SJCRH30 (cell line): ENCODE measurements at places on chromosomes 1 and 21.
A peak's percentile ranks its signal among the peaks of the same experiment; 100 is the strongest.

- DNase-seq, result no peak
Measured at GRCh38 chr1:15736892-15737261, 819 bp downstream of the SLC25A34 start.

GRCh38 chr1:118275472-118276115 is 90.6 kb upstream of the SPAG17 start:
- DNase-seq, result peak; percentile 84

DNA sequence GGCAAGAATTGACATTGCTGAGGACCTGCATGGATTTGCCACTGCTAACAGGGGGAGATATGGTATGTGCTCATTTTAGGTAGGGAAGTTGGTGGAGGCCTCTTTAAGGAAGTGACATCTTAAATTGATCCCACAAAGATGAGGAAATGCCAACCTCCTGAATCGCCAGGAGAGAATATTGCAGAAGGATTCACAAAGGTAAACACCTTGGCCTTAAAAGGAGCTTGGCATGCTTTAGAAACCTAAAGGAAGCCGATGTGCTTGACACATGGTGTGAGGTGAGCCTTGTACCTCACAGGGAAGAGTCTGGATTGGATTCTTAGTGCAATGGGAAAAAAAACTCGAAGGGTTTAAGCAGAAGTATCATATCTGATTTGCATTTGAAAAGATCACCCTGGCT is 470.5 kb upstream of the DAB1 start:
- DNase-seq, result no peak

- peak; percentile 31 for DNase-seq
Measured at GRCh38 chr21:42850866-42851391, 28.4 kb downstream of the WDR4 start.

DNA sequence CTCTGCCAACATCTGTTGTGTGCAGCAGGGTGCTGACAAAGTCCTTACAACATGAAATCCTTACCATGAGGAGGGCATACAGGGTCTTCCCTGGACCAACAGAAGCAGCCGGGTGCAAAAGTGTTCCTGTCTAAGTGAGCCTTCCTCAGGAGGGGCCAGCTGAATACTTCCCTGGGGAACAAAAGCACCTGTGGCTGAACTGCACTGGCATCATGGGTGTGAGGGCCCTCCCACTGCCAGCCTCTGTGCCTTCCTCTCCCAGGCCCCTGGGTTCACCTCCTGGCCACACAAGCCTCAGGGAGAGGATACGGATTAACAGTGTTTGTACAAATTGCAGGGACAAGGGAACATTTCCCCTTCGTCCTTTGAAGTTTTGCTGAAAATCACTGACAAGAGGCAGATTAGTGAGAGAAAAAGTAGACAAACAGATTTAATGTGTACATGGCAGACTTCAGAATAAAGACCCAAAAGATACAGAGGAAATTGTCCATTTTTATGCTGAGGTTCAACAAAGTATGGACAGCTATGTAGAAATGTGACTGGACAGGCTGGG is 91.0 kb upstream of the PPM1J start:
- DNase-seq, result no peak

GRCh38 chr1:226870026-226870400 is 403 bp upstream of the PSEN2 start:
- DNase-seq, result no peak

- DNase-seq, result no peak
Measured at GRCh38 chr1:107545056-107545577, 404.3 kb downstream of the NTNG1 start.

DNA sequence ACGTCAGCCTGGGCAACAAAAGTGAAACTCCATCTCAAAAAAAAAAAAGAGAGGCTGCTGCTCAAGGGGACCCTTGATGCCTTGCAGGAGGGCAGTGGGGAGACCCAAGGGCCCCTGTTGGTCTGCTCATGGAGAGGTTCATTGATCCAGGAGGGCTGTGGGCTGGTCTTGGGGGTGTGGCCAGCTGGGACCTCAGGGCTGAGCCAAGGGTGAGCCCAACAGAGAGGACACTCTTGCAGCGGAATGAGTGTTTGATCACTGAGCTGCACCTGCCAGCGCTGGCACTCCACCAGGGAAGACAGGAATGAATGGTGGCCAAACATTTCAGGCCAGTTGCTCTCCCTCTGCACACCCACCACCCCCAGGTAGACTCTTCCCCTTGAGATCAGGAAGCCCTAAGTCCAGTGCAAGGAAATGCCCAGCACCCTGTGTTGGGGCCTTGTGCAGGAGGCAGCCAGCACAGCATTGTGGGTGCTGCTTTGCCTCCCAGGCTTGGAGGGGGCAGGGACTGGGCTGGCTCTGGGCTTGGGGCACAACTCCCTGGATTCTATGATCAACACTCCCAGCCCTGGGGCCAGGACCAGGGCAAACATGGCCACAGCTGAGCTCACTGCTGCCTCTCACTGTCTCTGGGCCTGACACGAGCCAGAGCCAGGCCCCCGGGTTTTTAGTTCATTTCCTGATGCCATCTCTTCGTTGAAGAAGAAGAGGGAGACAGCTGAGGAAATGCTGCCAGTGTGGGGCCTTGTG is 50.7 kb downstream of the IRF2BP2 start:
- no peak for DNase-seq

DNA sequence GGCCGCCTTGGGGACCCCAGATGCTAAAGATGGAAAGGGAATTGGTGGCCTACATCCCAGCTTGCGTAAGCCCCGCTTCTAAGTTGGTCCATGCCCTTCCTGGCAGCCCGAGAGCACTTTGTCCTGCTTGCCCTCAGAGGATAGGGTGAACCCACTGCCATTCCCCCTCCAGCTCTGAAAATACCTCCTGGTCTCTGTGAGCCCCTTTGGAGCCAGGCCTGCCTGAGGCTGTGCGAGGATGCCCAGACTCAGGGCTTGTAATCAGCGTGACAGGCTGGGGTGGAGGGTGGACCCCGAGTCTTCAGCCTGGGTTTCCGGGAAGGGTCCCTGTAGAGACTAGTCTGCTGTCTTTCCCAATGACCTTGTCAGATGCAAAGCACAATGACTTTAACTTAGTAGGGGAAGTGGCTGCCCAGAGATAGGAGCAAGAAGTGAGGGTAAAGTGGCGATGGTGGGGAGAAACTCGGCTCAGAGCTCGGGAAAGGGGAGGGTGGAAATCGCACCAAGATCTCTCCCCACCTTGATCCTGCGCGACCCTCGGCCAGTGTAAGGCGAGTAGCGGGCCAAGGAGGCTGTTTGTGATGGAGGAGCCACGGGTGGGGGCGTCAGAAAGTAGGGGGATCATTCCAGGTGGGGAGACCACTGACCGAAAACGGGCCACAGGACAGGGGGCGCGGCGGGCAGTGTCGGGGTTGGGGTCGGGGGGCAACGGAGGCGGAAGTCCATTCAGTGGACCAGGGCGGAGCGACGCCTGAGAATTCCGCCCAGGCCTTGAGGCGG is 2.7 kb upstream of the HES3 start:
- no peak for DNase-seq

DNA sequence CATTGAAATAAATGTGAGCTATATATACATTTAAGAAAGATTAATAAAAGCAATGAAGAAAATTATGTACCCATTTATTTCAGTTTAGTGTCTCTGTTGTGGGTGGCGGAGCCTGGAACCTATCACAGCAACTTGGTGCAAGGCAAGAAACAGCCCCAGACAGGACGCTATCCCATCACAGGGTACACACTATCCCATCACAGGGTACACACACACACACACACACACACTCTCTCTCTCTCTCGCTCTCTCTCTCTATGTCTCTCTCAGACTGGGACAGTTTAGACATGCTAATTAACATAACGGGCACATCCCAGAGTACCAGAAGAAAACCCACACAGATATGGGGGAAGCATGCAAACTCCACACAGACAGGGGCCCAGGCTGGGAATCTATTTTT is 6.5 kb upstream of the IL6R start:
- no peak for DNase-seq

DNA sequence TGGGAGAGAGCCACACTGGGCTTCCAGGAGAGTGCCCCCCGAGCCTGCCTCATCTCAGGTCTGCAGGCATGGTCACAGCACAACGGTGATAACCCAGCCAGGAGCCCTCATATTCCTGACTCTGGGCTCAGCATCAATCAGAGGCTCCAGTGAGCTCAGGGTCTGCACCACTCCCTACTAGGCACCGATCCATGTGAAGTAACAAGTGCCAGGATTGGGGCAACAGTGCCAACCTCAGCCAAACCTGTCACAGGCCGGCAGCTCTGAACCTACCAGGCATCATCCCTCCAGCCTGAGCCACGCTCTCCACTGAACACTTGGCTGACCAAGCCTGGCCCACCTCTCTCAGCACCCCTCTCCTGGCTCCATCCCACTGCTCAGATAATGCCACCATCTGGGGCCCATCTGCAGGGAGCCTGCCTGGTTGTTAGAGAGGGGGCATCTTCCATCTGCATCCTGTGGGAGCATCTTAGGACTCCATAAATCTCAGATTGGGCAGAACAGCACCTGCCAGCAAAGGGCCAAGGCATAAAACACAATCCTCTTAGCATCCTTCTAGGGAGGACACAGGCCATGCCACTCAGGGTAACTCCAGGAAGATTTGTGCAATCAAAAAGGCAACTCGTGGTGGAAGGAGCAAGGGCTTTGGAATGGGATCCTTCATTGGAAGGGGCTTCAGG is 213.7 kb upstream of the CSF3R start:
- no peak for DNase-seq

DNA sequence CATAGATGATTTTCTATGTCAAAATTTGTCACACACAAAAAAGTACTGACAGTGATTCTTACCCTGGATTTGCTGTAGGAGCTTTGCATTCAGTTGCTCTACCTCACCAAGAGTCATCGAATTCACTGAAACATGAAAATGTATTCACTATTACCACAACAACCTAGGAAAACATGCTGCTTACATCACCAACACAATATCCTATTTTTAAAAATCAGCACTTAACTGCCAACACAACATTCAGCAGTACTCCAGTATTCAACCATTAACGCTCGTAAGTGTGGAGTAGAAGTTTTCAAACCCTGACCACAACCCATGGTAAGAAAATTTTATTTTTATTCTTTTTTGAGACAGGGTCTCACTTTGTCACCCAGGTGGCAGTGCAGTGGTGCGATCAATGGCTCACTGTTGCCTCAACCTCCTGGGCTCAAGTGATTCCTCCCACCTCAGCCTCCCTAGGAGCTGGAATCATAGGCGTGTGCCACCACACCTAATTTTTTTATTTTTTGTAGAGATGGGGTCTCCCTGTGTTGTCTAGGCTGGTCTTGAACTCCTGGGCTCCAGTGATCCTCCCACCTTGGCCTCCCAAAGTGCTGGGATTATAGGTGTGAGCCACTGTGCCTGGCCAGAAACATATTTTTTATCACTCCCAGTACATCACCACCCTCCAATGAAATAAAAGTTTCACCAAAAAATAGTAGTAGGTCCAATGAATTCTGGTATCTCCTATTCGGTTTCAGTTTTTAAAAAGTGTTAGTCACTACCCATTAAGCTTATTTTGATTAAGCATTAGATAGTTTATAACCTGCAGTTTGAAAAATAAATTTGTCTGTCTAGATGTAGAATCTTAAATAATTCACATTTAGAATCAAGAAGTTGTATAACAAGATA is 23.8 kb downstream of the C21orf91 start:
- DNase-seq, result no peak

GRCh38 chr1:187267827-187268226 is 439.1 kb downstream of the PLA2G4A start:
- no peak for DNase-seq

- no peak for DNase-seq
Measured at GRCh38 chr1:24859063-24860010, 70.7 kb downstream of the RUNX3 start.

- no peak for DNase-seq
Measured at GRCh38 chr1:180156631-180157091, 2.0 kb downstream of the QSOX1 start.
